Stimulated activated CD4-positive, alpha-beta T cell treated with anti-CD3 and anti-CD28 coated beads, Interleukin-1b, Interleukin-23, amount 100 ng/mL, for 48 hours (primary cell): ENCODE measurements at places on chromosomes 1 and 21.

GRCh38 chr1:54121482-54122134 is 31.2 kb downstream of the CDCP2 start:
- peak; percentile 68 for DNase-seq

- DNase-seq: no peak
These were observed 23.3 kb downstream of the TTC34 start for GRCh38 chr1:2778220-2778592.

DNA sequence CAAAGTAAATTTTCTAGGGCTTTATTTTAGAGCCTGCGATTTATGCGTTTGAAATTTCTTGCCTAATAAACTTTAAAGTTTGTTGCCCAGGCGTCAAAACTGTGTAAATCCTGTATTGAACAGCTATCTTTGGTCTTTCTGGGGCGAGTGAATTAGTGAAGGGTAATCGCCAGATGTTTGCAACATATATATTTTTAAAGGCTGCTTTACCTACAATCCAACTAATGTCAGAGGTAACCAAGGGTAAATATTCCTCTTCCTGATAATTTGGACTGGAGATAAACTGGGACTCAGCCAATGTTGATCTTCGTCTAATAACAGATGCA is 885 bp upstream of the PROX1 start:
- no peak for DNase-seq

GRCh38 chr1:152533327-152533938 is 19.2 kb downstream of the CRCT1 start:
- peak; percentile 22 for DNase-seq

- no peak for DNase-seq
These were observed 43.4 kb downstream of the WDR64 start for GRCh38 chr1:241695246-241696171.

- no peak for DNase-seq
These were observed 17.0 kb downstream of the MAP7D1 start for GRCh38 chr1:36172983-36173382.

DNA sequence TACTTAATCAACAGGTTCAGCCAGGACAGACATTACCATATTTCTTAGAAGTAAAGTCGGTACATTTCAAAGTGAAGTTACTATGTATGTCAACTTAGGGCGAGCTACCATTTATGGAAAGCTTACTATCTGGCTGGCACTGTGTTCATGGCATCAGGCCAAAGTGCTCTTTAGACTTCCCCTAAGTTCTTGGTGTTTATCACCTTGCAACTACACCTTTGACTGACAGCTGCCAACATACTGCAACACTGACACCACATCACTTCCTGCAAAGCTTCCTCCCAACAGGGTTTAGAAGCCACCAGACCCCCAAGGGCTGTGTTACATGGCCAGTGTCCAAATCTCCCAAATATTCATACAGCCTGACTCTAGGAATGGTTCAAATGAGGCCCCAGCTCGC is 61.0 kb downstream of the TIAM1 start:
- no peak for DNase-seq

DNA sequence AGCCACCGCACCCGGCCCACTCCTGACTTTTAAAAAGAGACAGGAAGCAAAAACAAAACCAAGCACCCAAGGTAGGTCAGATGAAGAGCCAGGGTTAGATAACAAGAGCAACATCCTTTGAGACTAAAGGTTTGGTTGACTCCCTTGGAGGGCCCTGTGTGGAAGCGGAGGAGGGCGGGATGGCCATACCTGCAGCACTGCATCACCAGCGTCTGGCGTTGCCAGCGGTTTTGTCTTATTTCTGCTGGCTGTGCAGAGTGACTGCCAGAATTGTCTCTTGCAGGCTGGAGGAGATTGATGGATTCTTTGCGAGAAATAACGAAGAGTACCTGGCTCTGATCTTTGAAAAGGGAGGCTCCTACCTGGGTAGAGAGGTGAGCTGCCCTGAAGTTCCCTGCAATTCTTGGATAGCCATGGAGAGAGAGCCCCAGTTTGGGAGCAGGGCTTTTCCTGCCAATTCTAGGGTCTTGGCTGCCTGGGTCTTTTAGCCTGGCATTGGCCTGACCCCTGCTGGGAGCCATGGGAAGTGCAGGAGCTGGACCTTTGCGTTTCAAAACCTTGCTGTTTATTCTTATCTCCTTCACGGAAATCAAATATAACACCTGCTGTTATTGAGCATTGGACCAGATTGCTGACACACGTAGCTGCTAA is 24.0 kb downstream of the QSOX1 start:
- peak; percentile 57 for DNase-seq

GRCh38 chr1:32549616-32550015 is 10.4 kb downstream of the ZBTB8A start:
- DNase-seq: no peak

DNA sequence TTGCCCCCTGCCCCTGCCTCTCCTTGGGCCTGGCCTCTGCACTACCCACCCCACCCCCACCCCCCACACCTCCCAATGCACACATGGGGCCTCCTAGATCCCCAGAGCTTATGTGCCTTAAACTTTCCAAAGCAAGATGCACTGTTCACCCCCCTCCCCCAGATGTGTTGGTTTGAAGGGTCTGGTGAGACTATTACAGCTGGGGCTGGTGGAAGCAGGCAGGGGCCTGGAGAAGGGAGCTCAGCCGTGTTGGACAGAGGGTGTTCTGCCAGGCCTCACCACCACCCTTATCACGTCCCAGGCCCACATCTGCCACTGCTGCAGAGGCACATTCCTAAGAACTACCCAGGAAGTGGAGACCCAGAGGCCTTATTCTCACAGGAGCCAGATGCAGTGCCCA is 18.3 kb upstream of the RSPO1 start:
- no peak for DNase-seq

DNA sequence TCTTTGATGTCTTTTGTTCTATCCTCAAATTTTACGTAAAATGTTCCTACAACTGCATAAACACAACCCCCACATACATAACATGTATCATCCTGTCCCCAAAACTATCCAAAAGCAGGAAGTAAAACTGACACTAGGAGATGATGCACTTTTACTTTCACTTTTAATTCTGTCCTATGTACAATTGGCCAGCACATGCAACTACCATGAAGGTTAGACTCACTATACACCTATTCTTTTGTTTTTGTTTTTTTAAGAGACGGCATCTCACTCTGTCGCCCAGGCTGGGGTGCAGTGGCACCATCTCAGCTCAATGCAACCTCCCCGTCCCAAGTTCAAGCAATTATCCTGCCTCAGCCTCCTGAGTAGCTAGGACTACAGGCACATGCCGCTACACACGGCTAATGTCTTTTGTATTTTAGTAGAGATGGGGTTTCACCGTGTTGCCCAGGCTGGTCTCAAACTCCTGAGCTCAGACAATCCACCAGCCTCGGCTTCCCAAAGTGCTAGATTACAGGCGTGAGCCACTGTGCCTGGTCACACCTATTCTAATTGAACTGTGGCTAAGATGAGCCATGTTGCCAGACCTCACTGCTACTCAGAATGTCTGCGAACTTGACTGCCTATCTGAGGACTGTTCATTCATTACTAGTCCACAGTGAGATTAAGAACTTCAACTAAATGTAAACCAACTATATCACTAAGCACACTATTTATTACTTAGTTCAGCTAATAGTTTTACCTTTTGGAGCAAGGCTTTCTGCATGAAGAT is 48.0 kb downstream of the TOR3A start:
- DNase-seq: no peak

DNA sequence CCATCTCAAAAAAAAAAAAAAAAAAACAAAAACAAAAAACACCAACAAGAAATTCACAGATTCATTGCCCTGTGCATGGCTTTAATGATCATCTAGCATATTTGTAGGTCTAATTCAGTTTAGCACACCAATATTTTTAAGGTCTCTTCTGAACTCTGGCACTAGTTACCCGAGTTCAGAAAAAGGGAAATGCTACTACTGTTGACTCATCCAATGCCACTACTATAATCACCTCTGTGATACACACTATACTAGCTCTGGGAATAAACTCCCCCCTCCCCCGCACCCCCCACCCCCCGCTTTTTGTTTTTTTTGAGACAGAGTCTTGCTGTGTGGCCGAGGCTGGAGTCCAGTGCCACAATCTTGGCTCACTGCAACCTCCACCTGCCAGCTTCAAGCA is 55.6 kb downstream of the FBXO42 start:
- no peak for DNase-seq

DNA sequence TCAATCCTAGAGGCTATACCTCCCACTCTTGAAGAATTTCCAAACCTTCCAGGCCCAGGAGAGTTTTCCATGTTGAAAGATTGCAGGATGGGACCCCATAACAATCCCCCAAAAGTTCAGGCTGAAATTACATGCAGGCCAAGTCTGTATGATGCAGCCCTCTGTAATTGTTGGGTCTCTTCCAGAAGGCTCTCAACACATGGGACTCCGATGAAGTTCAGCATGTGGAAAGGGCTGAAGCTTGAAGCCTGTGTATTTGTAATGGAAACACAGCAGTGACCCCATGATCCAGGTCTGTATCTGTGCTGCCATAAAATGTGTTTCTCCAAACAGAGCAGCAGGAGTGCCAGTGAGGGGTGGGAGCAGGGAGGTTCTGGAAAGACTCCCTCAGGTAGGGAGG is 202.5 kb upstream of the LYPLAL1 start:
- no peak for DNase-seq

DNA sequence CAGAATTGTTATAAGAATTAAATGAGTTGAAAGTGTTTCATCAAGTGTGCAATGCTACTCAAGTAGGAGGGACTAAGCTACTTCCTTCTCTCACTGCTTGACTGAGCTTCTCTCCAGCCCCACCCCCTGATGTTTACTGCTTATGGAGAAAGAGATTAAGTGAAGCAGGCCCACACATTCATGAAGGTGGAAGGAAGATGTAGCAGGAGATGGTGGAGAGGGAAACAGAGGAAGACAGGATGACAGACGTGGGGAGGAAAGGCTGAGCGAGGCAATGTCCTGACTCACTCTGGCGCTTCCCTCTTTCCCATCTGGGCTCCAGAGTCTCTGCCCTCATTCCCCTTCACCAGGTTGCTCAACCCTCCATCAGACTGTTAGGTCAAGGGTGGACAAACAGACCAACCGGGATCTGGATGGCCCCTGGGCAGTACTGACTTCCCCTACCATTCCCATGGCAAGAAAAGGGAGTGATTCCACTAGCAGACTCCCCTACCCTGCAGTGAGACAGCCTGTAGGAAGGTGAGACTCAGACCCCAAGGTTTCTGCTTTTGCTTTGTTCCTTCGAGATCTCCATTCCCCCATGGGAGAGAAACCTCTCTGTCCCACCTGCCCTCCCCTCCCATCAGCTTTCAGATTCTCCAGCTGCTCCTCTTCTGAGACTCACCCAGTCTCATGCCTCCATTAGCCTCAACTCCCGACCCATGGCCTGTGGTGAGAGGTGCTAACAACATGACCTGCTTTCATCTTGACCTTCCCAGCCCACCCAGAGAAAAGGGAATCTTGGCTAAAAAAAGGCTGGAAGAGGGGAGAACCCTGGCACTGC is 3.1 kb upstream of the ARHGEF2 start:
- DNase-seq: peak; percentile 22

- no peak for DNase-seq
These were observed at the start of gene TMEM51 for GRCh38 chr1:15153184-15153841. Gene TMEM51 (plus strand): TSS chr1:15153747. CDS start chr1:15215088, 61,341 bp downstream.

DNA sequence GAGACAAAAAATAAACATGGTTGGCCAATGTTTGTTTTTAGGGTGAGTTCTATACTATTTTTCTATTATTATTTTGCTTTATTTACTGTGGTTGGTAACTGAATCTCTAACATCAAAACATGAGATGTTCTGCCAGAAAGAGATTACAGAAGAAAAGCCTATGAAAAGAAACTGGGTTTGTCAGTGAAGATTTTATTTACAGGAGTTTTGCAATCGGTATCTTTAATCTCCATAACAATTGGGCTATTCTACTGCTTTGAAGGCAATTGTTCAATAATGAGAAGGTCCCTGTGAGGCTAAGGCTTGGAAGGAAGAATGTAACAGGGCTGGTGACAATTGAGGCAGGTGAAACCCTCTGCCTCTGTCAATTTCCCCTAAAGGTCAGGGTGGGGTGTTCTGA is 155.5 kb downstream of the CLIC6 start:
- no peak for DNase-seq
